ENCODE measurements at places on chromosomes 7 and 10. TPM values are rescaled to one million over a fixed set of nuclear protein-coding genes. Genes with fewer than 3 reads are reported as not detected.

Gene DEPP1
- polyA plus RNA-seq = 8.3 TPM

Gene GTPBP10
- 22.3 TPM for polyA plus RNA-seq

Gene SYNPO2L
- 0.33 TPM for polyA plus RNA-seq

Gene PIK3CG
- 2.2 TPM for polyA plus RNA-seq

Gene DNAJB9
- polyA plus RNA-seq = 36.8 TPM

Gene NOC3L
- 24.0 TPM for polyA plus RNA-seq

Gene CYP26C1
- not detected for polyA plus RNA-seq

Gene CASTOR2
- polyA plus RNA-seq = 5.2 TPM
